ENCODE measurements at places on chromosomes 11 and 22.
A peak's percentile ranks its signal among the peaks of the same experiment; 100 is the strongest.

GRCh38 chr22:26169315-26170111 is at the start of gene SEZ6L:
TSS of gene SEZ6L (plus strand) at chr22:26169462. CDS start at chr22:26169670, 208 bp downstream.
- no peak for DNase-seq

- DNase-seq, result no peak
These were observed 185.0 kb downstream of the NELL1 start for GRCh38 chr11:20854215-20854955.

- DNase-seq, result no peak
These were observed 282.3 kb upstream of the CTSC start for GRCh38 chr11:88619656-88620385.

DNA sequence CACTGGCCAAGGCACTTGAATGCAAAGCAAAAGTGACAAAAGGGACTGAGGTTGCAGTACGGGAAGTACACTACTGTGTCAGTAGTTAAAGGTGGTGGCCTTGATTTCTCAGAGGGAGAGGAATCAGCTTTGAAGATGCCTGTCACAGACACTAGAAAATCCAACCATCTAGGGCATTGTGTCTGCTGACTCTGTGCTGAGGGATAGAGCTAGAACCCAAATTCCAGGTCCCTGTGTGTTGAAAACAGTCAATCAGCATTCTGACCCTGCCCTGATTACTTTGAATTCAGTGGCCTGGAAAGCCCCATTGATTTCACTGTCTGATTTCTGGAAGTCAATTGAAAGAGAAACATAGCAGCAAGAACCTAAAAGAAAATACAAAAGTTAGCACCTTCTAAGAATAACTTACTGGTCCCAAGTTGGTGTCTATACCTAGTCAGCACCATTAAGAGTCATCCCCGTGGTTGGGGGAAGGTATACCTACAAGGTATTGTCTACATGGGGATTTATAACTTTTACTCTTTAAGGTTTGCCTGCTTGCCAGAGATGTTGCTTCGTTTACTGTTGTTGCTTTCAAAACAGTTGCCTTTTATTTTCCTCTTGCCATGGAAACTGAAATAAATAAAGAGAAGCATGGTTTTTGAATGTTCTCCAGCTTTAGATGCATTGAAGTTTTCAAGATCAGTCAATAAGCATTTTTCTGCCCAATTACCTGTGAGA is 97.3 kb downstream of the PDHX start:
- no peak for DNase-seq

DNA sequence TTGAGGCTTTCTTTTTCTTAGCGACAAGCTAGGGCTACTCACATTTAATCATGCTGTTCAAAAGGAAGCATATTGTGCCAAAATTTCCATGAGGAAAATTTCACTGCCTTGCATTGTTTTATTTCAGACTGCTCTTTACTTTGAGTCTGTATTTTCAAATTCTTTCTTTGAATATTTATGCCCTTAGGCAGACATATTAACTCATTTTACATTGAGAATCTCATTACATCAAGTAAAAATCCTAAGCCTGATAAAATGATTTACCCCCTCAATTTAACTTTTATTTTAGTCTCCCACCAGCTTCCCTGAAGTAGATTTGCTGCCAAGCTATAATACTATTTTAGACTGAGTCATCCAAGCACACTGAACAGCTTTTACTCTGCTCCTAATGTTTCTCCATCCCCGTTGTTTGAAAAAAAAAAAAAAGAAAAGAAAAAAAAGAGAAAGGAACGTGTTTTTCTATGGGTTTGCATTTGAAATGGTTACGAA is 189.3 kb upstream of the MTMR2 start:
- no peak for DNase-seq

DNA sequence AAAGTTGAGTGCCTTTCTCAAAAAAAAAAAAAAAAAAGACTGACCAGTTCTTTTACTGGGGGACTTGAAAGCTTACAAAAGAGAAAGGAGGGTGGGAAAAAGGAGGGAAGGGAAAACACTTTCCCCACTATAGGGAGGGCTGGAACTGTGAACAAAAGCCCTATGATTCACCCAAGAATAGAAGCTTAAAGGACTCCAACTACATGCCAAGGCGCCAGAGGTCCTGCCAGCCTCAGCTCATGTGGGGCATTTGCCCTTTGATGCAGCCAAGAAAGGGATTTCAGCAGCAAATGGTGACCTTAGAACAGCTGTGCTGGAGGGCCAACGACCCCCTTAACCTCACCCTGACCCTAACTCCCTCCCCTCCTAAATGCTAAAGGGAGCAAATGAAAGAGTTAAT is 160.0 kb downstream of the NTM start:
- DNase-seq, result no peak

- DNase-seq, result no peak
These were observed 1.4 kb upstream of the GAL3ST1 start for GRCh38 chr22:30575859-30576258.

GRCh38 chr22:32842486-32842885 is 41.0 kb downstream of the TIMP3 start:
- DNase-seq, result no peak

GRCh38 chr11:24422376-24422775 is 74.5 kb upstream of the LUZP2 start:
- DNase-seq, result no peak

- no peak for DNase-seq
These were observed 29.7 kb upstream of the CACNG2 start for GRCh38 chr22:36733271-36733670.

- no peak for DNase-seq
These were observed 531 bp downstream of the DAGLA start for GRCh38 chr11:61680622-61681221.

DNA sequence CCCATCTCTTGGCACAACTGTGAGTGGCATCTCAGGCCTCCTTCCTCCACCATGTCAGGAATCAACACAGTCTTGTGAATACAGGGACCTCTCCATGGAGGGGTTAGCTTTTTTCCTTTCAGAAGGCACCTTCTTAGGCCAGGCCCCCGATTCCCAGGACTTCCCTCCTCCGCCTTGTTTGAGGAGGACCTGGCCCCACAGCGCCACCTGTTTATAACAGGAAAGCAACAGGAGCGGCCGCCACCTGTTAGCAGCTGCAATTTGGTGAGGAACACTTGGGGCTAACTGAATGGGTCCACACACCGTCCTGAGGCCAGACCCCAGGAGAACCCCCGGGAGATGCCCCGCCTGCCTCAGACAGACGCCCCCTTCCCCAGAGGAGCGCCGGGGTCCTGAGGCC is 3.8 kb upstream of the PKP3 start:
- DNase-seq, result no peak

- no peak for DNase-seq
These were observed 262.7 kb downstream of the ETS1 start for GRCh38 chr11:128324531-128325141.

DNA sequence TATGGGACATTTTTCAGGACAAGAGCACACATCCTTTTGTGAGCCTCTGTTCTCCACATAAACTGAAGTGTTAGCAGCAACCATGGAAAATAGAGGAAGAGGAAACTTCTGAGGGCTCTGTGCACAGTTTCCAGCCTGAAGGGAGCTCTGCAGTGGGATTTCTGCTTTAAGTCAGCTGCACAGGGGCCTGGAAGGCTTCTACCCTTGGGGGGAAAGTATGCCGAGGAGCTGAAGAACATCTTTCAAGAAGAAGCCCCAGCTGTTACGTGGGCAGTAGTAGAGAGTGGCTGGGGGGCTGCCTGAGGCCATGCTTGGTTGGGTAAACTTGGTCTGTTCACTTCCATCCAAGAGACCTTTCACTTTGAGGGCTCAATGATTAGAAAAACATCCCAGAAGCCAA is 82.7 kb upstream of the EED start:
- no peak for DNase-seq

DNA sequence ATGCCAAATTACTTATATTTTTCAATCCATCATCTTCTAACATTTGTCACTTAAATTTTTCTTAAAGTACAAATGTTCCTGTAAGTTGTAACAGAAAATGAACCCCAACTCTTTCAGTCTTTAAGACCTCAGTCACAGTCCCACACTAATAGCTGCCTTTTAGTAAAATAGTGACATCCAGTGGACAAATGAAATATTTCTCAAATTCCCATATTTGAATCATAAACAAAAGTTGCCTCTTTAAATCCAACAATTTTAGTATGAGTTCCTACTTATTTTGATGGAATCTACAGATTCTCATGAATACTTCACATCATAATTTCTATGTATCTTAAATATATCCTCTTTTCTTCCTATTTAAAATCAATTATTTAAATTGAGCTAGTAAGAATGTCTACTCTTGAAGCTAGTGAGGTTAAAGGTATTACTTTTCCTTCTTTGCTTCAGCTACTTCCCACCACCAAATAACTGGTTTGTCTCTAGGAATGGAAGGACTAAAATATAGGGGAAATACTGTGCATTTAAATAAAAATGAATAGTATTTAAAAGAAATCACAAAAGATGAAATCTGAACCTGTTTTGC is 9.2 kb downstream of the LIN7C start:
- DNase-seq, result peak; percentile 6

DNA sequence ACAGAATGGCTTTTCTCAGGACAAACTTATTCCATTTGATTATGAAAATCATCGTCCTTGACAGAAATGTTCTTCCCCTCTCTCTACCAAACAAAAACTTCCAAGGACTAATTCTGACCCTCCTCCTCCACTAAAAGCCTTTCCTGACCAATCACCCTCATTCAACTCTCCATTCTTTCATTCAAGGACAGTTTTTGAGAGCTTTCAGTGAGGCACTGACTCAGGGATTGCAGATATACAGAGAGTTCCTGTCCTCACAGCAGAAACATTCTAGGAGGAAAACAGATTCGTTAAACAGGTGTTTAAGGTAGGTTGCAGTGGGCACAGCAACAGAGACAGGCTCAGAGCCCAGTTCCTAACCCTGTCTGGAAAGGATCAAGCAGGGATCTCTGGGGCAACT is 41.5 kb downstream of the OR4D9 start:
- DNase-seq, result no peak

GRCh38 chr22:19903031-19903430 is 38.5 kb upstream of the COMT start:
- no peak for DNase-seq

GRCh38 chr11:86993031-86993430 is 37.8 kb upstream of the FZD4 start:
- DNase-seq, result no peak

- DNase-seq, result no peak
These were observed 32.8 kb downstream of the CELSR1 start for GRCh38 chr22:46504584-46504983.

DNA sequence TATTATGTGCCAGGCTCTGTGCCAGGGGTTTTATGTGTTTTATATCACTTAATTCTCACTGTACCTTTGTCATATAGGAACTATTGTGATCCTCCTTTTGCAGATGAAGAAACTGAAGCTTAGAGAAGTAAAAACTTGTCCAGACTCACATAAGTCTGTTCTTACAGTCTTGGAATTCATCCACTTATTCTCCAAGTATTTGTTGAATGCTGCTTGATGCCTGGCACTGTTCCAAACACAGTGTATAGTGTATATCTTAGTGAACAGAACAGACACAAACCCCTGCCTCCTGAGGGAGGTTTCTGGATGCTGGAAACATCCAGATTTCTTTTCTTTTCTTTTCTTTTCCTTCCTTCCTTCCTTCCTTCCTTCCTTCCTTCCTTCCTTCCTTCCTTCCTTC is 29.0 kb upstream of the FGF3 start:
- DNase-seq, result no peak

DNA sequence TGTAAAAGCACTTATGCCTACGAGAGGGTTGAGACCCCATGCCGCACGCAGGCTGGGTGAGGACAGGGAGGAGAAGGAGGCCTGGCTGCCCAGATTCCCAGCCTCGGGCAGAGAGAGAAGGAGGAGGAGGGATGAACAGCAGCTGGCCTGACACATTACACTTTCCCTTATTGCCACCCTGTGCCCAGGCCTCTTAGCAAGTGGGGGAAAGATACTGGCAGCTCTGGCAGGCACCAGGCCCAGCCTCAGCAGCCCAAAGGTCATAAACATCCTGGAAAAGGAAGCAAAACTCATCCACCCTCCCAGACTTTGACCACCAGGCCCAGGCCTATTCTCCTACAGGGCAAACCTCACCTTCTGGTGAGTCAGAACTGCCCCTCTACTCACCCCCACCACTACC is 4.7 kb downstream of the PLAAT3 start:
- DNase-seq, result no peak

DNA sequence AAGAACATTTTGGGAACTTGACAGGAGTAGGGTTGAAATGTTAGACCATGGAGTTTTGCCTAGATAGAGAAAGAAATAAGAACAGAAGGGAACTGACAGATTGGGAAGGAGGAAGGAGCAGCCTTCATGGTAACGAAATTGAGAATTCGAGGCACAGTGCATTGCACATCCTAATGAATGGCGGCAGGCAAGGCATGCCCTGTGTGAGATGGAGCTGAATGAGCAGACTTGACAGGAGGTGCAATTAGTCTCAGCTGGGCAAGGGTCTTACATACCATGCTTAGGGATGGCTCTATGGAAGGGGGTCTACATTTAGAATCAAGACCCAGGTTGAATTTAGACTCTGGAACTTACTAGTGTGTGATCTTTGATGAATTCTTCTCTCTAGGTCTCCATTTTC is 25.0 kb upstream of the NTM start:
- DNase-seq, result no peak

GRCh38 chr11:108037636-108038035 is 28.9 kb downstream of the CUL5 start:
- DNase-seq, result no peak

- DNase-seq, result no peak
These were observed 41.0 kb downstream of the CD82 start for GRCh38 chr11:44606472-44606871.

- DNase-seq, result no peak
These were observed 16.3 kb downstream of the HTR3A start for GRCh38 chr11:113991170-113991569.

All from NCI-H2081 treated with DMSO at 0.1 percent for 48 hours (cell line).